ENCODE measurements at places on chromosomes 5 and 9. TPM values are rescaled to one million over a fixed set of nuclear protein-coding genes. Genes with fewer than 3 reads are reported as not detected.

The TMEM167A gene
- 35.9 TPM for polyA plus RNA-seq

The MYMK gene
- polyA plus RNA-seq, result not detected

The BARHL1 gene
- polyA plus RNA-seq, result not detected

The OR1Q1 gene
- not detected for polyA plus RNA-seq

The PTGDS gene
- polyA plus RNA-seq, result 36.7 TPM

The MOB3B gene
- polyA plus RNA-seq, result 16.9 TPM

The ECM2 gene
- polyA plus RNA-seq, result 2.5 TPM

The FAM169A gene
- polyA plus RNA-seq, result 0.73 TPM

The LAMC3 gene
- not detected for polyA plus RNA-seq

The EDIL3 gene
- not detected for polyA plus RNA-seq

The PPP1R2B gene
- polyA plus RNA-seq, result 0.03 TPM

The AGXT2 gene
- polyA plus RNA-seq, result 1.1 TPM

The PRDM9 gene
- not detected for polyA plus RNA-seq

The SUSD3 gene
- polyA plus RNA-seq, result 10.1 TPM

The SCGB3A1 gene
- 0.22 TPM for polyA plus RNA-seq

The FREM1 gene
- polyA plus RNA-seq, result 16.9 TPM

The SLIT3 gene
- polyA plus RNA-seq, result 5.3 TPM

The NMUR2 gene
- polyA plus RNA-seq, result 0.40 TPM

The SLC6A19 gene
- polyA plus RNA-seq, result 199 TPM

The OR1L6 gene
- not detected for polyA plus RNA-seq

The SPATA31D4 gene
- 0.01 TPM for polyA plus RNA-seq
